ENCODE measurements at places on chromosomes 11 and 22. TPM values are rescaled to one million over a fixed set of nuclear protein-coding genes. Genes with fewer than 3 reads are reported as not detected.

DNA sequence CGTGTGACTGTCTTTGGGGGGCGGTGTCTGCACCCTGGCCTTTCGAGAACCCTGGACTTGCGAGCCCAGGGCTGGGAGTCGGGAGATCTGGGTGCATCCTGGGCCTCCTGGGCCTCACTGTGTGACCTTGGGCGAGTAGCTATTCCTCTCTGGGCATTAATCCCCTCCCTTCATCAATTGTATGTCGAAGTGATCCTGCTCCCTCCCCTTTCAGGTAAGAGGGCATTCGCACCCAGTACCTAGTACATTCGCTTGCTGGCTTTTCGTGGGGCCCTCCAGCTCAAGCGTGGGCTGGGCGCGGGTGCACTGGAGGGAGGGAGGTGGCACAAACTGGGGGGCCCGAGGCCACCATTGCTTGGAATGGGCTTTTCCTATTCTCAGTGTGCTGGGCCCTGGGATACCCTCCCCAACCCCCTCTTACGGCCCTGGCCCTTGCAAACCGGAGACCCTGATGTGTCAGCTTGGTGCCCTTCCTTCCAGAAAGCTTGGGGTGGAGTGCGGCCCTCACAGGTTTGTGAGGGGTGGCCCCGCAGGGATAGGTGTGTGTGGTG, 530 bp downstream of the USP35 start:
- DNase-seq = no peak
- H3K27me3 ChIP-seq = no peaks in the 10 kb centered on the region
- peak overlapping the region; percentile 89 for H3K4me3 ChIP-seq
- H3K4me1 ChIP-seq = peaks cover 46% of the 10 kb centered on the region
- peaks cover 14% of the 10 kb centered on the region for H3K36me3 ChIP-seq

- no peak overlapping the region for H3K4me3 ChIP-seq
- H3K36me3 ChIP-seq = no peaks in the 10 kb centered on the region
- no peaks in the 10 kb centered on the region for H3K4me1 ChIP-seq
- H3K27ac ChIP-seq = no peak overlapping the region
- no peaks in the 10 kb centered on the region for H3K27me3 ChIP-seq
Observed at GRCh38 chr22:43681731-43682360, 130.3 kb downstream of the EFCAB6 start.

GRCh38 chr11:2447951-2448650, 3.3 kb downstream of the KCNQ1 start:
- peak; percentile 40 for DNase-seq
- H3K4me3 ChIP-seq = no peak overlapping the region
- no peaks in the 10 kb centered on the region for H3K27me3 ChIP-seq
- H3K27ac ChIP-seq = no peak overlapping the region
- no peaks in the 10 kb centered on the region for H3K36me3 ChIP-seq

The SEC14L6 gene
- not detected for total RNA-seq

Data from heart left ventricle (tissue), 16 donors.